ENCODE measurements at places on chromosomes 5 and 9.

GRCh38 chr9:118985851-118986250, 383.4 kb downstream of the BRINP1 start:
- no peak for DNase-seq

DNA sequence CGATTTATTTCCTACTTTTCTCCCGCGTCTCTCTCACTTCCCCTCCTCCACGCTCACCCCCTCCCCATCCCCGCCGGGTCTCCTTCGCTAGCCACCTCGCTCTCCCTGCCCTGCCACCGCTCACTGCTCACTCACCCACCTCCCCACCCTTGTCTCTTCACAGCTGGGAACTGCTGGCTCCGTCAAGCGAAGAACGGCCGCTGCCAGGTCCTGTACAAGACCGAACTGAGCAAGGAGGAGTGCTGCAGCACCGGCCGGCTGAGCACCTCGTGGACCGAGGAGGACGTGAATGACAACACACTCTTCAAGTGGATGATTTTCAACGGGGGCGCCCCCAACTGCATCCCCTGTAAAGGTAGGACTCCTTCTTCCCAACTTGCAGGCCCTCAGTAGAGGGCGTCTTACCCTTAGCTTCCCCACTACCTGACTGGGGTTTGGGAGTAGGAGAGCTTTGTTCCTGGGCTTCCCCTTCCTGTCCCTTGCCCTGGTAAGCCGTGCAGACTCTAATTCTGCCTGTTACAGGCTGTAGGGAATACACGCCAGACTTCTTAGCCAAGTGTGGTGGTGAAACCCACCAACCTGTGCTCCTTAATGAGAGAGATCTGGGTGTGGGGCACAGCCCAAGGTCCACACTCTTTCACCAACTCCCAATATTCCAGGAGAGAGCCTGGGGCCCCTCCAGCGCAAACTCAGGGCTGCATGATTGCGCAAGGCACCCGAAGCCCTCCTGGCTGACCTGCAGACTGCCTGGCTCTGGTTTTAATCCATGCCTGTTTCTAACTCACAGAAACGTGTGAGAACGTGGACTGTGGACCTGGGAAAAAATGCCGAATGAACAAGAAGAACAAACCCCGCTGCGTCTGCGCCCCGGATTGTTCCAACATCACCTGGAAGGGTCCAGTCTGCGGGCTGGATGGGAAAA, 2.5 kb downstream of the FST start:
- DNase-seq, result peak; percentile 55

DNA sequence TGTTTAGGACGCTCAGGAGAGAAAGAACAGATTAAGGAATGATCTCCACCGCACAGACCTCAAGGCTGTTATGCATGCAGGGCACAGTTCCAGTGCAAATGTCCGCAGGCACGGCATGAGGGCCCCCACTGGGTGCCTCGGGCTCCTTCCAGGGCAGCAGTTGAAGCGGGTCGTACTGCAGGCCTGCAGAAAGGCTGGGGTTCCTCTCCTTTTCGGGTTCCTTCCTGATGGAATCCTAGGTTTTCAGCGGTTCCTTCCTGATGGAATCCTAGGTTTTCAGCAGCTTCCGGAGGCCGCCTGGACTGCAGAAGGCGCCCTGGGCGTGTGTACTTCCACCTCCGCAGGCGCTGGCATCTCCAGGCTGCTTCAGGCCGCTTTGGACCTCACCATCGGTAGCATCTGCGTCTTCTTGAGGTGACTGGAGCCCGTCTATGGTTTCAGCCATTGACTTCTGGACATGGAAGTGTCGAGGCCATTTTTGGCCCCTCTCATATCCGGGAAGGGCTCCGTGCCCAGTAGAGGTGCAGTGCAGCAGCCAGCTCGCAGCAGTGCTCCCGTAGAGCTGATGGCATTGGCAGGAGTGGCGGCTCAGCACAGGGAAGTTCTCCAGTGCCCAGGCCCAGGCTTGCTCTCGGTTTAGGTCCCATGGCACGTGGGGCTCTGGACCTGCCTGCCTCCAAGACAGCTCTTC, 5.6 kb upstream of the MGAT4B start:
- DNase-seq, result no peak

GRCh38 chr5:116428413-116428812, 146.2 kb downstream of the SEMA6A start:
- DNase-seq, result no peak

- no peak for DNase-seq
These were observed 233.1 kb upstream of the IRX1 start for GRCh38 chr5:3362606-3362910.

- no peak for DNase-seq
These were observed 319.1 kb downstream of the KIF4B start for GRCh38 chr5:155332618-155333017.

DNA sequence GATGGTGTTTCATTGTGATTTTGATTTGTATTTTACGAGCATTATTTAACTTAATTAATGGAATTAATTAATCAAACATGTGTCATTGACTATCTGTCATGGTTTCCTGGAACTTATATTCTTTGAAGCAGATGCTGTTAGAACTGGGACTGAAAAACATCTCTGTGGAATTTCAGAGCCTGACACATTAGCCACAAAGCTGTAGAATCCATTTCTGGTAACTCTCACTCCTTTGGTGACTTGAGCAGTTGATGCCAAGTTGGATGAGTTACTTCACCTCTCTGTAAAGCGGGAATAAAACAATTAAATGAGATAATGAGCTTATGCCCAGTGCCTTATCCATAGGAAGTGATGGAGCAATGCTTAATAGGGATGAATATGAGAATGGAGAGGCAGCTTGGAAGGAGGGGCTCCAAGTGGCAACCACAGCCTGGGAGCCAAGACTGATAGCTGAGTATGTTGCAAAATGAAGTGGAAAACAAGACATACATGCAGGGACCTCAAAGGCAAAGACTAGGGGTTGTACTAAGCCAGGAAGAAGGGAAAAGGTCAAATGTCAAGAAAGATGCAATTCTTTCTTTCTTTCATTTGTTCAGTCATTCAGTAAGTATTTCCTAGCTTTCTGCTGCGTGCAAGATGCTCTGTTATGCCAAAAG, 23.1 kb upstream of the ADRA1B start:
- DNase-seq, result no peak

GRCh38 chr5:110038297-110038997, 348.7 kb downstream of the MAN2A1 start:
- no peak for DNase-seq

GRCh38 chr5:163503106-163504078, 2.0 kb upstream of the MAT2B start:
- peak; percentile 77 for DNase-seq

- DNase-seq, result no peak
These were observed 16.6 kb downstream of the USP20 start for GRCh38 chr9:129851821-129852220.

GRCh38 chr5:4198461-4198860, 602.8 kb downstream of the IRX1 start:
- DNase-seq, result no peak

GRCh38 chr5:16577677-16578076, 39.1 kb downstream of the RETREG1 start:
- no peak for DNase-seq

DNA sequence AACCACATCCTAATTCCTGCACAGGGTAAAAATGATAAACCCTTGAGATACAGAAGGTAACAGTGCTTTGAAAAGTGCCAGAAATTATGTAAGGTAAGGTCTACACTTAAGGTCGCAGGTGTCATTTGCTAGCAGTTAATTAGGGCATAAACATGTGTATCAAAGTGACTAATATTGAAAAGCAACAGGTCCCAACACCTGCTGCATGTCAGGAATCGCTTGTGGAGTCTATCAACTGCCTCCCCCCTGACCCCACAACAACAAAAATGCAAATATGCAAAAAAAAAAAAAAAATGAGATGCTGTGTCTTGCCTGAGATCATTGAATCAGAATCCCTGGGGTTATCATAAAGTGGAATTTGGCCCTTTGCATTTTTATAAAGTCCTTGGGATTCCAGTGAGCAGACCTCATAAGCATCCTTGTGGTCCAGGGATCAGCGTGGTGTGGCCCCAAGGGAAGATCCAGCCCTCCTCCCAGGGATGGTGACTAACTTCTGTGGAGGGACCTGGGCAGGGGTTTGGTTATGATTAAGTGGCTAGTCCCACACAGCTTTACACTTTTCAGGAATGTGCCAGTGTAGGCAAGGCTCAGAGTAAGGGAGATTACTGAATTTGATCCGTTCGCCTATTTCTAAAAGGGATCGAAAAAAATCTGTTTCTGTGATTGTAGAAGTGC, 92.5 kb upstream of the TNFSF8 start:
- no peak for DNase-seq

DNA sequence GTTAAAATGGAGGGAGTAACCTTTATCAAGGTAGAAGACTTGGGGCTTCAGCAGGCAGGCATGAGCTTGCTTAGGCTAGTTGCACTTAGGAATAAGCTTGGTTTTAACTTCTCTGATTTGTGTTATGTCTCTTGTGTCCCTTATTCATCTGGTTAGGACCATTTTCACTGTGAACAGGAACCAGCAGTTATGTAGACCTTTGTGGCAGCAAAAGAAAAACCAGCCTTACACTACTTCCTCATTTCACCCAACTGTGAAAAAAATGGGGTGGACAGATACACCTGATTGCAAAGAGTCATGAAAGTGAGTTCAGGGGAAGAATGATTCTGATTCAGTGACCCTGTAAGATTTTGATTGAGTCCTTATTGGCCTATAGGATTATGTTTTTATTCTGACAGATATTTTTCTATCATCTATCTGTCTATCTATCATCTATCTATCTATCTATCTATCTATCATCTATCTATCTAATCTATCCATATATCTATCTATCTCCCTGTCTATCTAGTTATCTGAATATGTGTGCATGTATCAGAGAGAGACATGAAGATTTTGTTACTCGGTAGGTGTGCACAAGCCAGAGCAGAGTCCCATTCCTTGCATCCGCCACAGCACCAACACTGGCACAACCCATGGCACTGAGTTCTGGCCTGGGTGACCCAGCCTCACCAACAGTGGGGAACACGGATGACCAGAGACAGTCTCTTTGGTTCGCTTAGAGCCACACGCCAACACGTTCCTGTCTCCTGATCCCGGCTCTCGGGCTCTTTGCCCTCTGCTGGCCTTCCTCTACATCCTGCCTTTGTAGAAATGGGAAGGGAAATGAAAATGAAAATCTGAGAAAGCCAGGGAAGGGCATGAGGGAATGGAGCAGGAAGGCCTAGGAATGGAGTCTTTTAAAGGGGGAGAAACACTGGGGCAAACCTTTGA, 1.3 kb upstream of the ZNF366 start:
- DNase-seq, result peak; percentile 29

DNA sequence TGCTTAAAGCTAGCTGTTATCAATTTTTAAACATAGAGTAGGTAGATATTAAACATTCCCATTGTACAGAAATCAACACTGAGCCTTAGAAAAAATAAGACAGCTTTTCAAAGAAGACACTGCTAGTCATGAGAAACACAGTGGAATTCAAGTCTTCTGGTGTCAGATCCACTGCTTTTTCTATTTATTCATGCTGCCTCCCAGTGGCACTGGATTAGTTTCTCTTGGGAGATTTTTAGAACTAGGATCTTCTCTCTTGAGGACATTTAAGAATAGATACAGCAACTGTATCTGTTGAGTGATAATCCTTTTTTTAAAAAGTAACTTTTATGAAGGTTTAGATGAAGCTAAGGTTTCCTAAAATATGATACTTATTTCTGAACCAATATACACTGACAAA, 1635.4 kb upstream of the C9orf72 start:
- no peak for DNase-seq

GRCh38 chr5:33781286-33781685, 110.5 kb downstream of the ADAMTS12 start:
- no peak for DNase-seq

DNA sequence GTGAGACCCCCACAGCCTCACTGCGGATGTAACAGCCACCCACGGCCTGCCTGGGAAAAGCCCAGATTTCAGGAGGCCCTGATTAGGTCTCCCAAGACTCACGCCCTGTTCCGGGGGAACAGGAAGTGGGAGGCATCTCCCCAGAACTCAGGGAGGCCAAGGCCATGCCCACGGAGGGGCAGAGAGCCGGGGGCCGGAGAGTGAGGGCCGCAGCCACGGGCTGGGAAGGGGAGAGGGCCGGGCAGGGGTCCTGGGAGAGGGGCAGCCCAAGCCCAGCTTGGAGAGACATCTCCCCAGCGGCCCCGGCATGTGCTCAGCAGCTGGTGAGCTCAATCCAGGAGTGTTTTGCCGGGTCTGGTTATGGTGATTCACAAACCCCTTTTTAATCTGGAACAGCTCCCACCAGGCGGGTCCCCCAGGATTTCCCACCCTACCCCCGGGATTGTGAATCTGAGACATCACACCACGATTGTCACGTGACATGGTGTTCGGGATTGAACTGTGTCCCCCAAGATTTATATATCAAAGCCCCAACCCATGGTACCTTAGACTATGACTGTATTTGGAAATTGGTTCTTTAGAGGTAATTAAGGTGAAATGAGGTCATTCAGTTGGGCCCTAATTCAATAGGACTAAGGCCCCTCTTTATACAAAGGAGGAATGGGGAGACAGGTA, 26.6 kb downstream of the KCNT1 start:
- DNase-seq, result no peak

- DNase-seq, result no peak
These were observed 67.9 kb downstream of the STK10 start for GRCh38 chr5:172119921-172120688.

GRCh38 chr9:2199999-2200796, 185.1 kb downstream of the SMARCA2 start:
- DNase-seq, result no peak

GRCh38 chr9:121656941-121657470, 5.6 kb downstream of the DAB2IP start:
- DNase-seq, result no peak

GRCh38 chr5:159990506-159990905, 18.4 kb upstream of the TTC1 start:
- no peak for DNase-seq

- peak; percentile 32 for DNase-seq
These were observed 267.9 kb upstream of the PDE4D start for GRCh38 chr5:60161340-60161934.

DNA sequence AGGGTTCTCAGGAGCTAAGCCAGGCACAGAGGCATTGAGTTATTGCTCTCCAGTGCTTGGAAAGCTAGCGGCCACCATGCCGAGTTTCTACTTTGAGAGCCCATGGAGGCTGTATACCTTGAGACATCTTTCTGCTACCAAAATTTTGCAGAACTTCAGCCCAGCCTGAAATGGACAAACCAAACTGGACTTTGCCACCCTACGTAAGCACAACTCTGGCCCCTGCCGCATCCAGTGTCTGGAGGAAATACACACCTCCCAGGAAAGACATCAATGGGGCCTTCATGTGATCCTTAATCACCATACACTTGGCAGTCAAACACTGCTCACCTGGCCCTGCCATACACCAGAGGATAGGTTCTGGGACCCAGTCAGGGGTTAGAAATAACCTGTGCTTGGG, 27.8 kb downstream of the GARNL3 start:
- no peak for DNase-seq

GRCh38 chr5:74173241-74173640, 467.3 kb downstream of the ENC1 start:
- no peak for DNase-seq

- no peak for DNase-seq
These were observed 381.6 kb upstream of the PRR16 start for GRCh38 chr5:120082316-120083068.

GRCh38 chr9:7354704-7355103, 444.9 kb downstream of the DMAC1 start:
- DNase-seq, result no peak

Data from AML-193 (cell line).